ENCODE measurements at places on chromosomes 5 and 9.

DNA sequence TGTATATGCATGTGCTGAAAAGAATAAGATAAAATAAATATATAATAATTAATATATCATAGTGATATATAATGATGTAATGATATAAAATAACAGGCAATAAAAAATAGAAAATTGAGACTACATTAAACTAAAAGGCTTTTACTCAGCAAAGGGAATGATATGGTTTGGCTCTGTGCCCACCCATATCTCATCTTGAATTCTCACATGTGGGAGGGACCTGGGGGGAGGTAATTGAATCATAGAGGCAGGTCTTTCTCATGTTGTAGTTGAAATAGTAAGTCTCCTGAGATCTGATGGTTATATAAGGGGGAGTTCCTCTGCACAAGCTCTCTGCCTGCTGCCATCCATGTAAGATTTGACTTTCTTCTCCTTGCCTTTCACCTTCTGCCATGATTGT lies 1550.9 kb upstream of the CDH6 start:
- no peak for DNase-seq

DNA sequence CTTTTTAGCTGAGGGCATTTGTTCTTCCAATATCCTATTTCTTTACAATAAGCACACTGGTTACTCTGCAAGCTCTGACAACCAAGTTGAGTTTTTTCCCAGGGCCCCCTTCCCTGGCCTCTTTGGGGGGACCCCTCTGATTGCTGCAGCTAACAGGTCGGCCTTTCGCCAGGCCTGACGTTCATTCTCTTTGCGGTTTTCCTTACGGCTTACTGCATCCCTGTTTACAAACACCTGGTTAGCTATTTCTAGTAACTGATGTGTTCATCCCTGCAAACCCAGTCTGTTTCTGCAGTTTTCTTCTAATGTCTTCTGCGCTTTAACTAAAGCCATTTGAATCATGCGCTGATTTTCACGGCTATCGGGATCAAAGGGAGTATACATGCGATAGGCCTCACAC lies 37.5 kb upstream of the PPP1R26 start:
- DNase-seq, result no peak

DNA sequence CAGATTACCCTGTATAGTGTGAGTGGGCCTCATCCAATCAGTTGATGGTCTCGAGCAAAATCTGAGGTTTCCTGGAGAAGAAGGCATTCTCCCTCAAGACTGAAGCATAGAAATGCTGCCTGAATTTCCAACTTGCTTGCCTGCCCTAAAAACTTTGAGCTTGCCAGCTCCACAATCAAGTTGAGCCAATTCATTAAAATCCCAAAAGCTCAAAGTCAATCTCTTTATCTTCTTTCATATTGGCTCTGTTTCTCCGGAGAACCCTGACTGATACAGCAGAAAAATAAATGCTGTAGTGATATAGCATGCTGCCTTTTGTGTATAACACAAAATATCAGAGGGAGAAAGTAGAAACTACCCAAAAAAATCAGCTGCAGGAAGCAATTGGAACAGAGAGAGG lies 72.5 kb upstream of the NMUR2 start:
- DNase-seq, result no peak

- no peak for DNase-seq
These were observed 146.4 kb upstream of the ZNF366 start for GRCh38 chr5:72653586-72653985.

GRCh38 chr9:34545497-34545896 lies 22.7 kb upstream of the ENHO start:
- DNase-seq, result no peak

GRCh38 chr5:165393839-165394238 lies 1888.4 kb downstream of the MAT2B start:
- DNase-seq, result no peak

- no peak for DNase-seq
These were observed 5.4 kb downstream of the CTSL start for GRCh38 chr9:87731321-87731720.

GRCh38 chr9:104961238-104961637 lies 33.3 kb upstream of the ABCA1 start:
- no peak for DNase-seq

- DNase-seq, result peak; percentile 16
These were observed 902 bp downstream of the HABP4 start for GRCh38 chr9:96450613-96451528.

DNA sequence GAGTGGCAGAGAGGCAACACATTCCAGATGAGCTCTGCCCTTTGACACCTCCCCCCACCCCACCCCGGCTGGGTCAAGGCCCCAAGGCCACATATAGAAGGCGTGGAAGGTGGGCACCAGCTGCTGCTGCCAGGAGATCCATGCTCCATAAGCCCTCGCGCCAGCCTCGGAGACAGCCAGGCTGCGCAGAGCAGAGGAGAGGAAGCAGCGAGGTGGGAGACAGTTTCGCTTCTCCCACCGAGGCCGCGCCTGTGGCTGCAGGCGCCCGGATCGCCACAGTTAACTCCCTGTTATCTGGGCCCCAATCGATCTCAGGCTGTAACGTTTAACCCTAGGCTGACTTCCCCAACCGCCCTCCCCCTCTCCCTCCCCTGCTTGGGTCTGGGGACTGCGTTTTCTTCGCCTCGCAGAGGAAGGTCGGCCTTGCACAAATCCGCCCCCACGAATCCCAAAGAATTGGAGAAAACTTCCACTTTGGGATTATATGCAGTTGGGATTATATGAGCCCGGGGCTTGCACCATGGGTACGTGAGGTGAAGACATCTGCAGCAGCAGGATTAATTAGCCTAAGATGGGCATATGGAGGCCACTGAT lies 1.1 kb upstream of the CXXC5 start:
- no peak for DNase-seq

DNA sequence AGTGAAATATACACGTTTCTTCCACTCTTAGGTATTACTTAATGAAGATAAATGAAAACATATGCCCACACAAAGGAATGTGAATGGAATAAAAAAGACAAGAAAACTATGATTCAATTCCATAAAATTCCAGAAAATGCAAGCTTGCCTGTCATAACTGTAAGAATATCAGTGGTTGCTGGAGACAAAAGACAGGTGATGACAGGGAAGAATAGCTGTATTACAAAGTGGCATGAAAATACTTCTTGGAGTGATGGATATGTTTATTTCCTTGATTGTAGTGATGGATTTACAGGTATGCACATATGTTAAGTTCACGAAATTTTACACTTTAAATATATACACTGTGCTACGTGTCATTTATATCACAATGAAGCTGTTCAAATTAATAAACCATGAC lies 553.3 kb downstream of the HTR1A start:
- DNase-seq, result no peak

- DNase-seq, result no peak
These were observed 326.7 kb downstream of the GABRB2 start for GRCh38 chr5:161219816-161220215.

DNA sequence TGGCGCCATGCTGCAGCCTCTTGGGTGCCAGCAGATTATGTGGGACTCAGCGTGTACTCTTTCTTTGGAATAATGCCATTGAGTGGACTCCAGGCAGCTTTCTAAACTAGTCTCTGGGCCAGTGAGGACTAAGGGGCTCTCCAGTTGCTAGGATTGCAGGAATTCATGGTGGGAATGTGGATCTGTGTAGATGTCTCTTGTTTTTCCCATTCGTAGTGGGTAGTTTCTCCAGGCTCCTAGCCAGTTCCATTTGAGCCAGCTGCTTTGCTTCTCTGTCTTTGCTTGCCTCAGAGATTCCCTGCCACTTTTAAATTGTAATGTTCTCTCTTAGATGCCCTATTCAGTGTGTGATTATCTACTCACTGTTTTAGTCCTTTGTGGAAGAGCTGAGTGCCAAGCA lies 42.6 kb downstream of the SLF1 start:
- no peak for DNase-seq

- no peak for DNase-seq
These were observed 92.9 kb upstream of the LPAR1 start for GRCh38 chr9:111131211-111131610.

DNA sequence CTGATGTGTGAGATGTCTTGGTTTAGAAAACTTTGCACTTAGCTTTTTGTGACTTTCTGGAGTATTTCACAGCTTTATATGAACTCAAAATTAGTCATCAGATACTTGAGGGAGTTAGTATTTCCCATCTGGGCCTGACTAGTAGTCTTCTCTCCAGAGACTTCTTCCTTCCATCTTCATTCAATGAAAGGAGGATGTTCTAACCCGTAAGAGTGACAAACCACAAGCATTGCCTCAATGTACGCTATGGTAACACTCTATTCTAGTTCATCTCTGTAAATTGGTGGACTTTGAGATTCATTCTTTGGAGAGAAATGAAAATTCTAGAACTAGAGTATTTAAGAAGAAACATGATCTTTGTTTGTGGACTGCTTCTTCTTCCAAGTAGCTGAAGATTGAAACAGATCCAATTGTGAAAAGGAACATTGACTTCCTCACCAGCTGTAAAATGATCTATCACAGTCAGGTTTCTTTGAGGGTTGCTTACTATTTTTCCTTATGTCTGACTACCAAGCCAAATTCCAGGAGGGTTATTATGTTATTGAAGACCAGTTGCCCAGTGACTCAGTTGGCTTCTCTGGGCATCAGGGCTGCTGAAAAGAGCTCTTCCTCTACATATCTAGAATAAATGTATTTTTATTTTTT lies 157.6 kb downstream of the SLC12A2 start:
- no peak for DNase-seq

DNA sequence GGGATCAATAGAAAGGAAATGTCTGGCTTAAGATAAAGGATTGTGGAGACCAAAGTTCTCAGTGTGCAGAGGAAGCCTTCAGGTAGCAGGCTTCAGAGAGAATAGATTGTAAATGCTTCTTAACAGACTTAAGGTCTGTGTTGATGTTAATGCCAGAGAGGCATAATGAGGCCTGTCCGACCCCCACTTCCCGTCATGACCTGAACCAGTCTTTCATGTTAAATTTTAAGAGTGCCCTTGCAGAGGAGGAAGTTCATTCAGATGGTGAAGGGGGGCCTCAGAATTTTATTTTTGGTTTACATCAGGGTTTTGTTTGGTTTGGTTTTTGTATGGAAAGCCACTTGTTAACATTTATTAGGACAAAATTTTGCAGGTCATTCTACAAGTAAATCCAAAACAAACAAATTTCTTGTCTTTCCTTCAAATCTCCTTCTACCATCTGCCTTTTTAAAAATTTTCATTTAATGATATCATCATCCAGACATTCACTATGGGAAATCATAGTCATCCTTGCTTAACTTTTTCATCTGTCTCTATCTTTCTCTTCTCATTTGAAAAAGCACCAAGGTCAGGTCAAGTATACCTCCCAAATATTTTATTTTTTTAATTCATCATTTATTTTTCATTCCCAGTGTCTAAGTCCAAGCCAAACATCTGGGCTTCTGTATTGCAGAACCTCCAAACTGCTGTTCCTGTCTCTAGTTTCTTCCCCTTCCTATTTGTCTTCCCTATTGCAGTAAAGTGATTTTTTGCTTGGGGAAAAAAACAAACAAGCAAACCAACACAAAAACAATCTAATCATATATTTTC lies 6.9 kb upstream of the ABCA1 start:
- DNase-seq, result no peak

DNA sequence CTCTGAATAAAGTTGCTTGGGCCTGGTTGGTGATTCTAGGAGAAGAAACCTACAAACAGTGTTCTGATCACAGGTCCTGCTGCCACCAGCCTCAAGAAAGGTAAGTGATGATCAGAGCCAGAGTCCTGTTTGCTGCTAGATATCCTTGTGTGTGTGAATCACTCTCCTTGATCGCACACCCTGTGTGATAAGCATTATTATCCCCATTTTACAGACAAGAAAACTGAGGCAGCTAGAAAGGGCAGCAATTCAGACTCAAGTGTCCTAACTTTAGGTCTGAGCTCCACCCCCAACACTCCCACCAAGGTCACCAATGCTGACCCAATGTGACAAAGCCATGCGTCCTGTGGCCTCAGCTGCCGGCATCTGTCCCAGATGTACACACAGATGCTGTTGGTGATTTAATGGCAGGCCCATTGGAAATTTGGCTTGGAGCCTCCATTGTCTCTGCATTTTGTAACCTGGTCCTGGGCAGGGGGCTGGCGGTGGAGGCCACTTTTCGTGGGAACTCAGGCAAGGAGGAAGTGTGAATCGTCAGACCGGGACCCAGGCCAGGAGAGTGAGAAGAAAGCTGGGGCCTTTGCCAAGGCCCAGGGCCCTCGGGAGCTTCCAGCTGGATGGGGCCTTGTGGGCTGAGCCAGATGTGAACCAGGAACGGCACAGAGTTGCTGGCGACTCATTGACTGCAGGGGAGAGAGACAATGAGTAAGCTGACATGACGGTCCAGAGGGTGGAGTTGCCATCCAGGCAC lies 29.8 kb upstream of the GGTA1 start:
- peak; percentile 56 for DNase-seq

GRCh38 chr9:13500034-13500433 lies 220.5 kb upstream of the MPDZ start:
- DNase-seq, result peak; percentile 35

GRCh38 chr9:93699650-93700049 lies 123.3 kb downstream of the PHF2 start:
- no peak for DNase-seq

- no peak for DNase-seq
These were observed 15.2 kb upstream of the IRX4 start for GRCh38 chr5:1897816-1898450.
